Uterine smooth muscle cell (primary cell): ENCODE measurements at places on chromosomes 11 and 22. TPM values are rescaled to one million over a fixed set of nuclear protein-coding genes. Genes with fewer than 3 reads are reported as not detected.

The GRM5 gene
- total RNA-seq: under 0.01 and 0.11 TPM in 2 replicates

The CSF2RB gene
- under 0.01 TPM in 1 of 2 replicates, not detected in the other for total RNA-seq

The GTSE1 gene
- total RNA-seq: 4.2 and 16.8 TPM in 2 replicates

The TMEM134 gene
- total RNA-seq: 28.4 and 30.1 TPM in 2 replicates

The RBM4B gene
- 21.4 and 22.9 TPM in 2 replicates for total RNA-seq

The CRYBB1 gene
- not detected in 2 replicates for total RNA-seq

The GRIA4 gene
- total RNA-seq: 0.12 TPM in 1 of 2 replicates, not detected in the other

The TBX10 gene
- total RNA-seq: not detected in 2 replicates

The SCGB1C1 gene
- not detected in 2 replicates for total RNA-seq

The MS4A1 gene
- not detected in 2 replicates for total RNA-seq

The PHOX2A gene
- total RNA-seq: not detected in 2 replicates

The KDM4E gene
- under 0.01 TPM in 1 of 2 replicates, not detected in the other for total RNA-seq

The KLHDC7B gene
- 0.11 and 0.62 TPM in 2 replicates for total RNA-seq

The UPK3A gene
- not detected in 2 replicates for total RNA-seq

The PDGFD gene
- 1.4 and 1.7 TPM in 2 replicates for total RNA-seq

The DEFB131B gene
- not detected in 2 replicates for total RNA-seq

The DSCAML1 gene
- not detected in 2 replicates for total RNA-seq
